ENCODE measurements at places on chromosomes 4 and X. TPM values are rescaled to one million over a fixed set of nuclear protein-coding genes. Genes with fewer than 3 reads are reported as not detected.

Gene ARSD
- 49.0 TPM for polyA plus RNA-seq

Gene PGRMC1
- 241 TPM for polyA plus RNA-seq

Gene HHIP
- 2.2 TPM for polyA plus RNA-seq

Gene EXOC1L
- not detected for polyA plus RNA-seq

Gene DMRTC1B
- 4.1 TPM for polyA plus RNA-seq

Gene SRPX
- 16.4 TPM for polyA plus RNA-seq

Gene TLR2
- 6.3 TPM for polyA plus RNA-seq

Gene DIPK2B
- 8.1 TPM for polyA plus RNA-seq
